ENCODE measurements at places on chromosomes 7 and 10.
A peak's percentile ranks its signal among the peaks of the same experiment; 100 is the strongest.

DNA sequence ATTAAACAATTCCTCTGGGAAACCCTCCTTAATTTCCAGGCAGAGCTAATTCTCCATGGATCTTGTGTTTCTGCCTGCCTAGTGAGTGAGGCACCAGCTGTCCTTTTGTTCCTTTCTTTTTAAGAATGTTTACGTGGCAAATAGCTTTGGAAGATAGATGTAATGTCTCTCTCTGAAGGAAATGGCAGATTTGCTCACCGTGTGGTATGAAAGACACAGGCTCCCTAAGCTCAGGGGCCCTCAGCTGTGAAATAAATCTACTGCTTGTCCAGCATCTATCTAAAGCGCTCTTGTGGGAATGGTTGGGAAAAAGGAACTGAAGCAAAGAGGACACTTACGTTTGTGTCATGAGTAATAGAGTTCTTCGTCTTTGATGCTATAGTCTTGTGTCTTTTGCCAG, 64.6 kb downstream of the FAS start:
- DNase-seq = no peak

DNA sequence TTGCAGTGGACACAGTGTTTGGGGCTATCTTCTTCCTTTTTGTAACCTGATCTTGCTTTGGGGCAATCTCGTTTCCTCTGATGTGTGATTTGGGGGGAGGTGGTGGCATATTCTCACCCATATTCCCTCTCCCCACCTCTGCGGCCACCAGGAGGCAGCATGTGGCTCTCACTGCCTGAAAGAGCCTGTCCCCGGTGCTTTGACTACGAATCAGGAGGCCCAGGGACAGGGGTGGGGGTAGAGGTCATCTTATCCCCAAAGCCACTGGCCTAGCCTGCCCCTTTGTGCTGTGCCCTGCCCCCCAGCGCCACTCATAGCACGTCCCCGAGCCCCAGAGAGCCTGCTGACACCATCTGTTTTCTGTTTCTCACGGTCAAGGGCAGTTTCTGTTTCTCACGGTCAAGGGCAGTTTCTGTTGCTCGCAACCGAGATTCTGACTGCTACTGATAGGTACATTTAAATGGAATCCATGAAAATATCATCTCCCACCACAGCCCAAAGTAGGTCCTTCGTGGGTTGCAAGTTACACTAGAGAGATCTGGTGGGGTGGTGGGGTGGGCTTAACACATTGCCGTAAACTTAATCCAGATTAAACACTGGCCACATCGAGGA, 28.2 kb downstream of the PHYH start:
- DNase-seq = no peak

DNA sequence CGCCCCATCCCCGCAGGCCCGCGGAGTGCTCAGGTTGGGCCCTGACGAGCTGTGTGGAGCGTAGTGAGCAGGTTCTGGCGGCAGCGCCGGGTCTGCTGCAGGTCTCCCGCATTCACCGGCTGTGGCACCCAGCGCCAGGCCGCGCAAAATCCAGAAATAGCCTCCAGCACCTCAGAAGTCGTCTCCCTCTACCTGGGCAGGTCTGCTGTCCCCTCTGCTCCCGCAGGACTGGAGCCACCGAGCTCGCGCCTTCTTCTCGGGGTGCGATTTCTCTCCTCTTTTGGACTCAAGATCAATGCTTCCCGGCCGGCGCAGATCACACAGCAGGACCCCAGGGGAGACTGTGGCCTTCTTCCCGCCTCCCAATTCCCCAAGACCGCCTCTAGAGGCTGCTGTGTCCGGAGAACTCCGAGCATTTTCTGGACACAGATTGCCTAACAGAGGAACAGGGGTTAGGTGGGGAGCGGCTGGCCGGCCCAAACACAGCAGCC, 8.4 kb downstream of the TLX1 start:
- DNase-seq = peak; percentile 42

DNA sequence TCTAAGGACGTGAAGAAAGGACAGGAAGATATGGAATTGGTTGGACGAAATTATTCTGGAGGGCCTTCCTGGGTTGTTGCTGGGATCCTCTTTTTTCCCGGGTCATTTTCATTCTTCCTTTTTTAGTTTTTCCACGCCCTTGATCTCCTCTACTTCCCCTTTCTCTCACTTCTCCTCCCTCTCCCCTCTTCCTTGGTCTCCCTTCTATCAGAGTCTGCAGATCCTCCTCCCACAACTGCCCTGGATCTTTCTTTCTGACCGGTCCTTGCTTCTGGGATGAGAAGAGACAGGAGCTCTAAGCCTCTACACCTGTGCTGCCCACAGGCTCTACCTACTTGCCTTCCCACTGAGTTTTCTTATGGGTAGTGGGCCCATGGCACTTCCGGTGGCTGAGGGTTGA, 103.7 kb upstream of the RELN start:
- DNase-seq = no peak

DNA sequence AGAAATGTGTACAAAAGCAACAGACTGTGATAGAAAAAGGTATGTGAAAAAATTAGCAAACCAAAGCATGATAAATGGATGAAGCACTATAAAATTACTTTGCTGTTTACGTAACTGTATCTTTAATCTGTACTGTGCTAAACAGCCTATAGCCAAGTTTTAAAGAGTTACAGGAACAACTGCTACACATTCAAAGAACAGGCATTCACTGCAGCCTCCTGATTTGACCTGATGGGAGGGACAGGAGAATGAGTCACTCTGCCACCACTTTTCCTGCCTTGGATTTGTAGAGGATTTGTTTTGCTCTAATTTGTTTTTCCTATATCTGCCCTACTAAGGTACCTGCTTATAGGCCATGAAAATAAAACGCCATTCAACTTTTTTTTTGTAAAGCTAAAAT, 116.1 kb downstream of the FANK1 start:
- peak; percentile 29 for DNase-seq

- no peak for DNase-seq
Observed at GRCh38 chr7:91974066-91974465, 33.4 kb downstream of the AKAP9 start.

GRCh38 chr7:44132039-44132438, 8.7 kb upstream of the POLD2 start:
- peak; percentile 31 for DNase-seq

GRCh38 chr7:44587843-44588711, 6.0 kb upstream of the TMED4 start:
- peak; percentile 89 for DNase-seq

GRCh38 chr10:31912898-31913850, 15.5 kb downstream of the ARHGAP12 start:
- DNase-seq = peak; percentile 46

DNA sequence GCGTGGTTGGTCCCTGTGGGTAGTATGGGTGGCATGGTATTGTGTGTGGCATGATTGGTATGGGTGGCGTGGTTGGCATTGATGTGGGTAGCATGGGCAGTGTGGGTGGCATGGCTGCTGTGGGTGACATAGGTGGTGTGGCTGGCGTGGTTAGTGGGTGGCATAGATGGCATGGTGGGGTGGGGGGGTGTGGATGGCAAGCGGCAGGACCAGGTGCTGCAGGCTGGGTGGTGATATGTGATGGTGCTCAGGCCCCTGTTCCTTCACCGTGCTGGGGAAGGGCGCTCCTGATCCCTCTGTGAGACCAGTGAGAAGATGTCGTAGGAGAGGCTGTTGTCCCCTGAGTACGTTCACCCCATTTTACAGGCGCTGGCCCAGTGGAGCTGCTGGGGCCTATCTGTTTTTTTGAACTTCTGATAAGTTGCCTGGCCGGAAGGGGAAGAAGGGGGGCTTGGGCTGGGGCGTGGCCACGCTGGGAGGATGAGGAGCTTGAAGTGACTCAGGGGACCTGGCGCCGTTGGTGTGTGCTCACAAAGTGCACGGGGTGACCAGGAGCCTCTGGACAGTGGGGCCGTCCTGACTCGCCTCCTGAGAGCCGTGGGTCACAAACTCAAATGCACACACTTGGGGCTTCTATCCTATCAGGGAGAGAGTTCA, 17.5 kb downstream of the INPP5A start:
- no peak for DNase-seq

- DNase-seq = no peak
Observed at GRCh38 chr10:30411263-30411662, 22.7 kb upstream of the MAP3K8 start.

DNA sequence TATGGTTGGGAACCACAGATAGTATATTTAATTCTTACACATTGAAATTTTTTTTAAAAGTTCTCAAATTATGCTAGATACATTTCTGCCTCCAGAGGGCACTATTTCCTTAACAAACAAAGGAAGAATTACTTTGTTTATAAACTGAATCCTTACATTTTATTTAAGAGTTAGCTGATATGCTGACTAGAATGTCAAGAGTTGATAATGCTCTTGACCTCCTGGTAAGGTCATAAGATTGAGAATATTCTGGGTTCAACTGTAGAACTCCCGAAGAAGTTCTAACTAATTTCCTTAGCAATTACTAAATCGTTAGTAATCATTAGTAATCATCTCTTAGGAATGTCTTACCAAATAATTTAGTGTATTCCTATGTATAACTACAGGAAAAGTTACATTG, 95.3 kb upstream of the CYP26C1 start:
- peak; percentile 88 for DNase-seq

DNA sequence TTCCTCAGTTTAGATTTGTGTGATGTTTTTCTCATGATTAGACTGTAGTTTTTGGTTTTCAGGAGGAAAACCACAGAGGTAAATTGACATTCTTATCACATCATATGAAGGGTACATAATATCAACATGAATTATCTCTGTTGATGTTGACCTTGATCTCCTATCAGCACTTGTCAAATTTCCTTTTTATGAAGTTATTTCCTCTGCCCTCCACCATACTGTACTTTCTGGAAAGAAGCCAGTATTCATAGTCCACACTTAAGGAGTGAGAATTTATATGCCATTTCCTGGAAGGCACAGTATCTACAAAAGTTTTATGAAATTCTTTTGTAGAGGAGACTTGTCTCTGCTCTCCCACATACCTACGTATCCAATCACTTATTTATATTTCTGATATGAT, 807.2 kb upstream of the MBL2 start:
- DNase-seq = no peak

GRCh38 chr7:1078985-1079384, 8.9 kb upstream of the GPER1 start:
- DNase-seq = no peak

DNA sequence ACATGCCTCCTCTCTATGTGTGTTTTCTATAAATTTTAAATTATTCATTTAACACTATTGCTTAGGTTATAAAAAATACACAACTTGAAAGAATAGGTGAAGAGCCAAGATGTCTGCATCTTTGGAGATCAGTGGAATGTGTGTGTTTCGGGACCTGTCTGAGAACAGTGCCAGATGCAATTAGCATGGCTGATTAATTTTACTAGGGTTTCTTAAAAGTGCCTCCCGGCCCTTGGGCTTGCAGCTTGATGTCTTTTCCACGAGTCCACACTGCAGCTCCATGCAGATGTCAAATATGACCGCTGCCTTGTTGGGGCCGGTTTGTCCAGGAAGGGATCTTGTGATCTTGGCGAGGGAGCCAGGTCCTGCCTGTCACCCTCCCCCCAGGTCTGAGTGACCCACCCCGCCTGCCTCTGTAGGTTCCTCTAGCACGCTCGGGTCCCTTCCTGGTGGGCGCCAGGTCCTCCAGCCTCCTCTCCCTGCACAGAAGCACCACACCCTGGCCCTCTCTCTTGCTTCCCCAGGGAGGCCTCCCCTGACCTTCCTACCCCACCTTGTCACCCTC, 20.7 kb downstream of the LHPP start:
- DNase-seq = no peak

DNA sequence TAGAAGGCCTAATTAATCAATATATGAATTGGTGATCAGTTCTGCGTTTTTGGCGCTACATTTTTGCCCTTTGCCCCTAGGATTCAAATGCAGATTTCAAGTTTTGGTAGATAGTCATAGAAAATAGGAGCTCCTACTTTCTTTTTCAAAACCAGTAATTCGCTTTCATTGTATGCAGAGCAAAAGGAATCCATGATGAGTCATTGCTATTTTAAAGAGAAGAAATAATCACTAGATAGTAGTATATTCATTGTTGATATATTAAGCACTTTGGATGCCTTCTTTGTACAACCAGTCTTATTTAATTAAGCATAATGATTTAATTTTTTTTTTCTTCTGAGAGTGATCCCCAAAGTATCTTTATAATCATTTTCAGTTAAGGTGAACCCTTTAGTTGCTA, 50.3 kb downstream of the CSTF2T start:
- DNase-seq = no peak

- DNase-seq = no peak
Observed at GRCh38 chr10:56319386-56319785, 41.7 kb downstream of the ZWINT start.

DNA sequence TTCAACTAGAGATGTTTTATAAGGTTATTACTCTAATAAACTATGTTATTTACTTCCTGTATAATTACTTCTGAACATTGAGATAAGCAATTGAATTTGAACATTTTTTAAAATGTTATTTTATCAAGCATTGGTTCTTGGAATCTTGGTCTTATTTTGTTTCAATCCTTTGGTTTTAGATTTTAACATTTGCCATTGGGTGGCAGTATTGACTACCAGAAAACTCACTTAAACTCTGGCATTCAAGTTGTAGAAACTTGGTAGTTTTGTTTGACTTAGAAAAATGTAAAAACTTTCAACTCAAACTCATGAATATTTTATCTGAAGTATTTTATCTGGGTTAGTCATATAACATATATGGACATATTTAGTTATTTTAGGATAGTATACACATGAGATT, 48.1 kb downstream of the ATRNL1 start:
- peak; percentile 67 for DNase-seq

DNA sequence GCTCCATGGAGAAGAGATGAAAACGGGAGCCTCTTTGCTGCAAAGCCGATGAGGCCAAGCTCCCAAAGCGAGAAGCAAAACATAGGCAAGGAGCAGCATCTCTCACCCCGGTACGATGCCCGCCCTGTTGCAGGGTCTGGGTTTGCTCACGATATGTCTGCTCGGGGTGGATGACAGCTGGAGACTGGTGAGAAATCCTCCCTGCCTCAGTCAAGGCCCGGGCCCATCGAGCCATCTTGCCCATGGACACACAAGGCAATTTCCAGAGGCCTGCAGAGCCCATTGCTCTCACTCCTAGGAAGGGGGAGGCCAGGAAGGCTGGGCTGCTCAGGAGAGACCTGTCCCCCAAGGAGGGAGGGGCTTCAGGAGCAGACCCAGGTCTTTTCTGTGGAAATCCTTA, 391.7 kb upstream of the SHH start:
- DNase-seq = no peak

GRCh38 chr10:62047960-62048383, 146.5 kb downstream of the ARID5B start:
- peak; percentile 45 for DNase-seq

GRCh38 chr10:122152544-122152943, 118.6 kb upstream of the BTBD16 start:
- DNase-seq = peak; percentile 42

GRCh38 chr7:121442845-121443244, 46.7 kb upstream of the FAM3C start:
- no peak for DNase-seq

- peak; percentile 37 for DNase-seq
Observed at GRCh38 chr7:21261627-21262594, 166.0 kb upstream of the SP4 start.
